ENCODE measurements at places on chromosomes 1 and 21.
A peak's percentile ranks its signal among the peaks of the same experiment; 100 is the strongest.

DNA sequence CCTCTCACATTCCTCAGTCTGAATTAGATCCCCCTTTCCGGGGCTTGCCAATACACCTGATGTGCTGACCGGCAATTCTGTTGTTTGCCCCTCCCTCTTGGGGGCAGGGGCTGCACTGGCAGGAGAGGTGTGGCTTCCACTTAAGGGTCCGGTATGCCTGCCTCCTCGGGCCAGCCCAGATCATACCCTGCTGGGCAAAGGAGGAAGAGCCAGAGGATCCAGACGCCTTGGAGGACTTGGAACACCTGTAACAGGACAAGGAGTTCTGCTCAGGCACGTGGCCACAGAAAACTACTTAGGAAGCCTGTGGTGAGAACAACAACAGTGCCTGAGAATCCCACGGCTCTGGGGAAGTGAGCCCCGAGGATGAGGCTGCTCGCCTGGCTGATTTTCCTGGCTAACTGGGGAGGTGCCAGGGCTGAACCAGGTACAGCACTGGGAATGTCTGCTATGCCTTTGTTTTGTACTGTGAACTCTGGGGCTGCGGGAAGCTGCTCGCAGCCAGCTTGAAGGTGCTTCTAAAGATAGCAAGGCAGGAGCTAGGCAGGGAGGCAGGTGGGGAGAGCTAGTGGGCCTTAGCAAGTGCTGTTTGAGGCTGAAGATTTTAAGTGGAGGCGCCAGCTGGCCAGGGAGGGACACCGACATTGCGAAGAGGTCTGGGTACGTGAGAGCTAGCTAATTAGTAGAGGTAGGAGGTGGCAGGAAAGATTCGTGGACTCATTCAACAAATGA is at the start of gene SMPDL3B:
Gene SMPDL3B, plus strand, starts transcription at position 183 of the 732 bp plus-strand sequence. Its CDS starts 184 bp downstream, at position 367.
- no peak for DNase-seq

DNA sequence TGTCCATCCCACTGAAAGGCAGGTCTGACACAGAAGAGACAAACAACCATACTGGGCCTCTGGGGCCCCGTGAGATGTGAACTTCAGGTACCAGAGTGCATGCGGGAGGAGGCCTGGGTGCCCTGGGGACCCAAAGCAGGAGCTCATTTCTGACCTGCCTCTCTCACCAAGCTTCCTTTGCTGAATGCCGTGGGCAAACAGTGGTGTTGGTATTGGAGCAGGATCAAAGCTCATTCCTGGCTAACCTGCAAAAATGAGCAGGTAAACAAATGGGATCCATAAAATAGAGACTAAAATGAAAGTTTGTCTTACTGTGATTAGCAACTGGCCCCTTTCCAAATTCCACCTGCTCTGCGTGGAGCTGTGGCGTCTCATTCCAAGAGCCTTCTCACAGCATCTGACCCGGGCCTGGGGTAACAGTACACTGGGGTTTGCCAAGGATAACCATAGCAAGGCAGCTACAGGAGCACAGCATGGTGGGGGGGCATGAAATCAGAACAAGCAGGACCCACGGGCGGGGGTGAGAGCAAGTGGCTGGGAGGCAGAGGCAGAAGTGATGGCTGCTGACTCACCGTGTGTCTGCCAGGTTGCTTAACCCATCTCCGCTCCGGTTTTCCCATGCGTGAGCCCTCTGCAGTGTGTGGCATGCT is 103.6 kb downstream of the KIF26B start:
- DNase-seq, result no peak

GRCh38 chr21:34950980-34951379 is 98.1 kb downstream of the RUNX1 start:
- DNase-seq, result no peak

DNA sequence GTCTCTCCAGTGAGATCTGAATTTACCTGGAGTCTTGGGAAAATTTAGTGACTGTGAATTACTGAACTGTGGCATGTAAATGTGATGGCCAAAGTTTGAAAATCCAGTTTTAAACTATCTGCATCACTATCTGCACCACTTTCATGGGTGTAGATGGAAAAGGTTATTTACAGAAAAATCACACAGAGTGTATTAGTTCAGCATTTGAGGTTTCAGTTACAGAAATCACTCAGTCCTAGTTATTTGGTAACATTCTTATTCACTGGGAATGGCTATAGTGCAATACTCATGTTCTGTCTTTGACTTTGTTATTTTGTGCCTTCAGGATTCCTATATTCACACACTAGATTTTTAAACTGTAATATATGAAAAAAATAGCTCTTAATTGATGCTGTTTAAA is 60.6 kb upstream of the IFI44L start:
- DNase-seq, result no peak

- DNase-seq, result no peak
These were observed 11.0 kb downstream of the ZBTB7B start for GRCh38 chr1:155013632-155014031.

- DNase-seq, result no peak
These were observed 7.2 kb downstream of the KIFAP3 start for GRCh38 chr1:170067253-170067819.

- DNase-seq, result no peak
These were observed 6.3 kb downstream of the CELF3 start for GRCh38 chr1:151710187-151710840.

DNA sequence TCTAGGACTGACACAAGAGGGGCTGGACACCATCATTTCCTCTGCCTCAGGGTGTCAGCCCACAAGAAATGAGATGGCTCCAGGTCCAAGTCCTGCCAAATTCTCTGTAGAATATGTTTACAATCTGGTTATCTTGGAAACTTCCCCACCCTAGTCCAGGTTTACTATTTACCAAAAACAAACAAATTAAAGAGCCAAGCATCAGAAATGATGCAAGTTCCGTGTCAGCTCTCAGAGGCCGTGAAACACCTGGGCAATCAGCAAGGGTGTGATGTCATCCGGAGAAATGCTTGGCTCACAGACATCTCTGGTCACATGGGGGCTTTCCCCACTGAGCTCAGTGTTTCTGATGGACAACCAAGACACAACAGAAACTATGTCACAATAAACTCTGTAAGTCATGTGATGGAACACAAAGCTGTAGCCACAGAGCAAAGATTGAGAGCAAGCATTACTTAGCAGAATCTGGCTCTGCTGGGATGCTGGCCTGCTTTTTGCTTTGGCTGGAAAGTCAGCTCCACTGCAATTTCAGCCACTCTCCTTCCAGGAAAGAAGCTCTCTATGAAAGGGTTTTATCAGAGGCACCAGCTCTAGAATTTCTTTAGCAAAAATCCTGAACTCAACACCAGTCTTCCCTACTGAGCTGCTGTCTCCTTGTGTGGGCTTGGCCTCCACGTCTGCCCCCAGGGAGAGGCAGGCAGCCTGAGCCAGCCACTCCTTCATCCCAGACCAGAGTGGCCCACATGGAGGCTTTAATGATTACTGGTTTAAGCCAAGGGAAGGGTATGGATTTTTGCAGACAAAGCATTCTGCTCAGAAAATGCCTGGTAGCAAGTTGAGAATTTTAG is 55.9 kb downstream of the NENF start:
- no peak for DNase-seq

GRCh38 chr1:18557621-18558465 is 72.8 kb upstream of the PAX7 start:
- DNase-seq, result peak; percentile 17

GRCh38 chr1:166588741-166589140 is 250.5 kb upstream of the POGK start:
- DNase-seq, result no peak

GRCh38 chr21:34187935-34188334 is 114.6 kb downstream of the MRPS6 start:
- DNase-seq, result no peak

GRCh38 chr1:156115514-156116374 is 1.2 kb downstream of the LMNA start:
- no peak for DNase-seq

Measured in NCI-H1436 treated with DMSO at 0.1 percent for 48 hours (cell line).